ENCODE measurements at places on chromosomes 6 and 20. TPM values are rescaled to one million over a fixed set of nuclear protein-coding genes. Genes with fewer than 3 reads are reported as not detected.

GRIK2 gene
- total RNA-seq = 0.39 TPM

MLN gene
- not detected for total RNA-seq

TINAG gene
- total RNA-seq = 4.8 TPM

DNA sequence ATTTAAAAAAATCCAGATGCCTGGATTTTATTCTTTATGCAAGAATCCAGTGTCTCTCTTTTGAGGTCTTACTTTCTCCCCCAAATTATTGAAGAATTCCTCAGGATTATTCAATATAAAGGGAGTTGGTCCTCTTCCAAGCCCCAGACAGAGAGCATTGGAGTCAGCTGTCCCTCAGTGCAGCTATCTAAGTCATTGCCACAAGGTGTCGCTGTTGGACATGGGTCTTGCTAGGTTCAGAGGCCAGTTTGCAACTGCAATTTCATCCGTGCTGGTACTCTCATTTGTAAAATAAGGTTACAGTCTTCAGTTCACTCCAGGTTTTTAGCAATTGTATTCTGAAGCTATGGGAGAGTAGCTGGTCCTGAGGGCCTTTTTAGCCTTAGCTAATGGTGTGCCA lies 27.8 kb downstream of the CCN2 start:
- no peak for DNase-seq

- no peak for DNase-seq
Observed at GRCh38 chr20:55094353-55094861, 619.0 kb downstream of the DOK5 start.

Measured in glomerular endothelial cell (primary cell).